ENCODE measurements at places on chromosomes 4 and X. TPM values are rescaled to one million over a fixed set of nuclear protein-coding genes. Genes with fewer than 3 reads are reported as not detected.

The DGKK gene
- not detected for total RNA-seq

The PASD1 gene
- total RNA-seq, result not detected

The NEUROG2 gene
- not detected for total RNA-seq

The GRPR gene
- total RNA-seq, result not detected

The CXCL6 gene
- 0.37 TPM for total RNA-seq

The ESX1 gene
- not detected for total RNA-seq

The CXCL9 gene
- total RNA-seq, result not detected

The FRAS1 gene
- 1.7 TPM for total RNA-seq

The ODAPH gene
- not detected for total RNA-seq

The SMIM31 gene
- not detected for total RNA-seq

The PRR32 gene
- not detected for total RNA-seq

The MCF2 gene
- total RNA-seq, result not detected

The SSX3 gene
- total RNA-seq, result not detected

The COL25A1 gene
- total RNA-seq, result 0.14 TPM

The CCDC120 gene
- total RNA-seq, result 0.85 TPM

The AMMECR1 gene
- 6.0 TPM for total RNA-seq

The CRMP1 gene
- 0.37 TPM for total RNA-seq

The REELD1 gene
- total RNA-seq, result not detected

The CT45A10 gene
- total RNA-seq, result not detected

The CHRNA9 gene
- total RNA-seq, result not detected

The SASH3 gene
- total RNA-seq, result not detected

The RNF175 gene
- total RNA-seq, result 0.37 TPM

The ADAD1 gene
- total RNA-seq, result not detected

The USP27X gene
- total RNA-seq, result 3.7 TPM

The GABRE gene
- total RNA-seq, result 8.4 TPM

The SHROOM2 gene
- total RNA-seq, result 8.8 TPM

The SMIM43 gene
- 0.85 TPM for total RNA-seq

The CLDN24 gene
- total RNA-seq, result not detected

The CENPVL2 gene
- not detected for total RNA-seq

The RBMXL3 gene
- not detected for total RNA-seq

The SSX4 gene
- total RNA-seq, result not detected

The SMAD1 gene
- 127 TPM for total RNA-seq

The TMEM156 gene
- total RNA-seq, result 0.34 TPM

The EFNB1 gene
- total RNA-seq, result 43.4 TPM

Measured in dermis blood vessel endothelial cell (primary cell).